ENCODE measurements at places on chromosomes 12 and 14. TPM values are rescaled to one million over a fixed set of nuclear protein-coding genes. Genes with fewer than 3 reads are reported as not detected.

- no peak overlapping the region for H3K27ac ChIP-seq
- DNase-seq: no peak
- H3K4me1 ChIP-seq: no peaks in the 10 kb centered on the region
- no peak overlapping the region for H3K4me3 ChIP-seq
Observed at GRCh38 chr14:93533842-93534241, 103.1 kb downstream of the UNC79 start.

GRCh38 chr14:103131580-103131979, 8.3 kb downstream of the TNFAIP2 start:
- no peaks in the 10 kb centered on the region for H3K36me3 ChIP-seq
- H3K4me3 ChIP-seq: no peak overlapping the region
- H3K27me3 ChIP-seq: no peaks in the 10 kb centered on the region
- peak overlapping the region; percentile 72 for H3K27ac ChIP-seq
- DNase-seq: no peak

DNA sequence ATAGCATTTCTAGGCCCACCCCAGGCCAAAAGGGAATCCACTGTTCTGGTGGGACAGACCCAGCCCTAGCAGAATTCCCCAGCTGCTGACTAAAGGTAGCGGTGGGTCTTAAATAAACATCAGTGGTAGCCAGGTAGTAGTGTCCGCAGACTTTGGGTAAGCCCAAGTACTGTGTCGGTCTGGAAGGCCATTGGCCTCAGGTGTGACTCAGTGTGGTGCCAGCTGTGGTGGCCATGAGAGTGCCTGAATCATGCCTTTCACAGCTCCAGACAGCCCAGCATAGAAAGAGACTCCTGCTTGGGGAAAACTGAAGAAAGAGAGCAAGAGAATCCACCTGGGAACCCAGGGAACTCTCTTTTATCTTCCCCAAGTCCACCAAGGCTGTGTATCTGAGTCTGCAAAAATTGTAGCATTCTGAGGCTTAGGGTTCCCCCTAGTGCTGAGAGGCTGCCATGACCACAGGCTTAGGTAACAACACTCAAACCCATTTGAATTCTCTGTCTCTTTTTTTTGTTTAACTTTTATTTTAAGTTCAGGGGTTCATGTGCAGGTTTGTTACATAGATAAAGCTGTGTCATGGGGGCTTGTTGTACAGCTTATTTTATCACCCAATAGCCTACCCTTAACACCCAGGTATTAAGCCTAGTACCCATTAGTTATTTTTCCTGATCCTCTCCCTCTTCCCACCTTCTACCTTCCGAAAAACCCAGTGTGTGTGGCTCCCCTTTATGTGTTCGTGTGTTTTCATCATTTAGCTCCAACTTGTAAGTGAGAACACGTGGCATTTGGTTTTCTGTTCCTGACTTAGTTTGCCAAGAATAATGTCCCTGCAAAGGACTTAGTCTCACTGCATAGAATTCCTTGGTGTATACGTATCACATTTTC, 16.7 kb upstream of the CD163L1 start:
- no peak overlapping the region for H3K4me3 ChIP-seq
- no peak overlapping the region for H3K27ac ChIP-seq
- H3K4me1 ChIP-seq: no peaks in the 10 kb centered on the region
- H3K27me3 ChIP-seq: no peaks in the 10 kb centered on the region
- DNase-seq: no peak
- H3K36me3 ChIP-seq: no peaks in the 10 kb centered on the region

GRCh38 chr12:72346363-72346944, 74.3 kb downstream of the TRHDE start:
- no peaks in the 10 kb centered on the region for H3K27me3 ChIP-seq
- no peak overlapping the region for H3K4me3 ChIP-seq
- DNase-seq: no peak
- no peaks in the 10 kb centered on the region for H3K36me3 ChIP-seq
- H3K4me1 ChIP-seq: no peaks in the 10 kb centered on the region

The SPRYD4 gene
- total RNA-seq: 1.7 TPM

DNA sequence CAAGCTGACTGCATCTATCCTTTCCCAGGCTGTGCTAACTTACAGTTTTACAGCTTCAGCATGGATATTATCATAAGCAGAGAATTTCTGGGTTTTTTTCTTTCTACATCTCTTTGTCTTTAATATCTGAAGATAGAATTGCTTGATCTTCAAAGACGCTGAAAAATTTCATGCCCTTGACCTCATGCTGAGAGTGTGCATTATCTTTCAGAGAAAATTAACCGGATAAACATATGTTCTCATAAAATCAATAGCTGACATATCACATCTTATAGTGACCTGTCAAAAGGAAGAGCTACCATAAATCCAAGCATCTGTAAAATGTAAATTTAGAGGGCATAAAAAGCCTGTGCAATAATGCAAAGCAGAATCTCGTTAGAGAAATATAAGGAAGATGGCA, 1704.1 kb upstream of the FLRT2 start:
- DNase-seq: no peak
- H3K4me1 ChIP-seq: no peaks in the 10 kb centered on the region
- no peak overlapping the region for H3K27ac ChIP-seq
- no peaks in the 10 kb centered on the region for H3K27me3 ChIP-seq
- H3K36me3 ChIP-seq: no peaks in the 10 kb centered on the region

- H3K4me1 ChIP-seq: peaks cover 8% of the 10 kb centered on the region
- no peak for DNase-seq
- H3K27me3 ChIP-seq: no peaks in the 10 kb centered on the region
- H3K27ac ChIP-seq: no peak overlapping the region
- H3K36me3 ChIP-seq: no peaks in the 10 kb centered on the region
Observed at GRCh38 chr12:19273482-19274330, 144.2 kb downstream of the PLEKHA5 start.
